ENCODE measurements at places on chromosomes 2 and 18.

GRCh38 chr18:44887227-44887631 lies 206.5 kb downstream of the SETBP1 start:
- no peak for DNase-seq

DNA sequence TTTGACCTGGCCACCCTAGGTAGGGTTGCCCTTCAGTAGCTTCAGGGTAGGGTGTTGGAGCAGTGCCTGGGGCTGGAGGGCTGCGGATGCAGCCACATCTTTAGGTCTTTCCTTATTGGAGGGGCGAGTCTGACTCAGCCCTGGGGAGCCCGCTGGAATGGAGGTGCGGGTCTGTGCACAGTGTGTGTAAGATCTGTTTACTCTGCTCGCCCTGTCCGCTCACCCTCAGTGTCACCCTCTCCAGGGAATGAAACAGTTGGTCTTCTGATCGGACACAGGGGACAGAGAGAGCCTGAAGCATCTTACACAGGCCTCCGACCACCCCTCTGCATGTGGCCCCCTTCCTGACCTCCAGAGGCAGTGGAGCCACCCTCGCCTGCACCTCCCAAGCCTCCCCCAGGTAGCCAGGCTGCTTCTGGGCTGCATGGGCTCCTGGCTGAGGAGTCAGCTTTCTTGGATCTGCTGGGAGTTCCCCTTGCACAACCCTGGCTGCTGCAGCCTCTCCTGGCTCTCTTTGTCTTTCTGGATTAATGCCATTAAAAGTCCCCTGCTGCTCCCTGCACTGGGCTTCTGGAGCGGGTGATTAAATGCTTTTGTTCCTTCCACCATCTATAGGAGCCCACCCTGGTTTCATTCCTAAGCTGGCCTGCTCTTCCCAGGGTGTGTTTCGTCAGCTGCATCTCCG lies 82.6 kb downstream of the ASB1 start:
- no peak for DNase-seq

GRCh38 chr2:210250622-210251021 lies 25.4 kb upstream of the ACADL start:
- no peak for DNase-seq

GRCh38 chr18:72171596-72171995 lies 372.5 kb downstream of the CBLN2 start:
- no peak for DNase-seq

DNA sequence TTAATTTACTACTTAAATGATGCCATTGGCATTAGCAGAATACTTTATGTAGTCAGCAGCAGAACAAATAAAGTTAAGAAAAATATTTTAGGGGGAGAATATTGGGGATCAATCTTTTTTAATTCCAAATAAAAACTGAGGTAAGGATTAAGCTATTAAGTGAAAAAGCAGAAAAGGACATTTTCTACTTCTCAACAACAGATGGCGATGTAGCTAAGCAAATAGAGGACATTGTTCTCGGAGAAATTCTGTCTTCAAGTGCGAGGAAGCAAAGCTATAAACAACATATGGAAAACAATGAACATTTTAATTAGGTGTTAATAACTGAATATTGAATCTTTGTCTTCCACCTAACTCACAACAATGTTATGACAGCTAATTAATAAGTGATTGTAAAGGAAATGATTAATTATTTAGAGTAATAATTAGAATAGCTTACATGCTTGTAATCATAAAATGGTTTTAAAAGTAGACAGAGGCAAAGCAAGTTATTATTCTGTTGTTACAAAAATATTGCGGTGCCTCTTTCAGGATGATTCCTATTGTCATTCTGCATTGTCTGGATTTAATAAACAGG lies 32.9 kb upstream of the CCDC93 start:
- DNase-seq = peak; percentile 18

DNA sequence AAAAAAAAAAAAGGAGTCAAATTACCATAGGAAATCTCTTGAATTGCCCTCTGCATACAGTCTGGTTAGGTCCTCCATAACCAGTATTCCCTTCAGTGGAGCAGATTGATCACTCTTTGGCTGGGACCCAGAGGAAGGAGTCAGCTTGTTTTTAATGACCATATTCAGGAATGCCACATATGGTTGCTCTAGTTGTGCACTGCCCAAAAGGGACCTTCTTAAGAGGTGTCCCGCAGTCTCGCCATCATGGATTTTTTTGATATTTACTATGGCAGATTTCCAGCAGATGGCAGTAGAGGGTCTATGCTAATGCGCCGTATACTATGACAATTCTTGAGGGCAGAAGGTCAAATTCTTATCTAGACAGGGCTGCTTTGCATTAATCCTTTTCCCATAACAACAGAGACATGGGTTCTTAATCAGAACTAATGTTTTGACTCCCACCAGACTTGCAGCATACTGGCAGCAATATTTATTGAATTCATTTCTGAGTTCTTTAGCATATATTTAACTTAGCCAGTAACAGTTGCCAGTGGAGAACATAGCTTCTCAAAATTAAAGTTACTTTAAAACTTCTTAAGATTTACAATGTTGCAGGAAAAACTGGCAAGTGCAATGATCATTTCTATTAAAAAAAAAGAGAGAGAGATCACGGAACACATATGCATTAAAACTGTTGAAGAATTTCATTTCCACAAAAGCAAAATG lies 31.8 kb upstream of the INPP4A start:
- DNase-seq = no peak

GRCh38 chr2:191222507-191222906 lies 22.7 kb upstream of the MYO1B start:
- no peak for DNase-seq

GRCh38 chr2:45627911-45628310 lies 16.8 kb upstream of the SRBD1 start:
- DNase-seq = no peak

DNA sequence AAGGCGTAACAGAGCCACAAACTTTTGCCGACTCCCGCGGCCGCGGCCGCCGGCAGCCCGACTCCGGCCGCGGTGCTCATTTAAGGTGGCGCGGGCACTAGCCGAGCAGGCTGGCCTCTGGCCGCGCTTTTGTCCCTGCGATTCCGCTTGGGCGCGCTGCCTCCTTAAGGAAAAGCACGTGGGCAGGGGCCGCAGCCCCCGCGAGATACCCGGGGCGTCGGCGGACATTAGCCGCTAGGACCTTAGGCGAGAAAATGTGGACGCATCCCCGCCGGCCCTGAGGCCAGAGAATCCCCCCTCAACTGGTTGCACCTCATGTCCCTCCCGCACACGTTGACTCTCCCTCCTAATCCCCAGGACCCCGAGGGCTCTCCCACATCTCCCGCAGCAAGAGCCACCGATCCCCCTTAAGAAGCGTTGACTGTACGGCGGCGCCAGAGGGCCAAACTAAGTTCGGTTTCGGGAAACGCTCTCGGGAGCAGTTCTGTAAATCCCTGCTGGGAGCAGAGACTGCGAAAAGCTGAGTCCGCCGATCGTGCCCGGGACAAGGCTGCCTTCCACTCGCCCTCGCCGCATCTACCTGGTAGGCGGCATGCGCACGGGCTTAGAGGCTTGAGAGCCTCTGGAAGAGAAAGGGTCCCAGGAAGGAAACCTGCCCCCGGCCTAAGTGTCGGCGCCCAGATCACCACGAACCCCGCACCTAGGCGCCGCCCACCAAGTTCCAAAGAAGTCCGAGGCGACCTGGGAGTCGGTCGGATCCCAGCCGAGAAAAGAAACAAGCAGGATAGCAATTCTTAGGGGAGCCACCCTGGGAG lies 1.8 kb upstream of the SATB2 start:
- peak; percentile 99 for DNase-seq

DNA sequence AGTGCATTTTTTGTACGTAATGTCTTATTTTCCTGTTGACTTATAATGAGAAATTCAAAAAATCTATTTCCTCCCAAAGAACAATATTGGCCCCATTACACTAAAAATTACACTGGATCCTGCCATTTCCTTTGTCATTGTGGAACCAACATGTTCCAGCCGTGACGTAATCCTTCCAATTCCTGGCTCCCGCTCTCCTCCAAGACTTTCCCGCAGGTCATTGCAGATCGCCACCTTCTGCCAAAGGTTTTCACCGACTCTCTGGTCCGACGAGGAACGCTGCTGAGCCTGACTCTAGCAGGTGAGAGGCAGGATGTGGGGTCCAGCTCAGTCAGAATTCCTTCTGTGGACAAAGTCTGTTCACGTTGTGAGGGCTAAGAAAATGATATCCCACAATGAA lies 38.0 kb downstream of the PTGR3 start:
- no peak for DNase-seq

GRCh38 chr2:83630351-83630750 lies 828.7 kb downstream of the SUCLG1 start:
- no peak for DNase-seq

DNA sequence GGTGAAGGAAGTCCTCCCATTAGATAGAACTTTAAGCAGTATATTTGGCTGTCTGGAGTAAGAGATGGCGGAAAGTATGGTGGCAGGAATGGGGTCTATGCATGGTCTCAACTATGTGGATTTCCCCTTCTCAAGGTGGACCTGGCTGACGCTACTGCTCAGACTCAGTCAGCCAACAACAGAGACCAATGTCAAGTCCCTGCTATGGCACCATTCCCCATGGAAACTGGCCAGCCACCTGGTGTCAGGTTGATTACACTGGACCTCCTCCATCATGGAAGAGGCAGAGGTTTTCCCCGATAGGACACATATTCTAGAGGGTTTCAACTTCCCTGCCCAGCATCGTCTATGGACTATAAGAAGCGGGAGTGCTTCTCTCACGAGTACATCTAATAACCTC lies 8.6 kb upstream of the FAHD2A start:
- no peak for DNase-seq

DNA sequence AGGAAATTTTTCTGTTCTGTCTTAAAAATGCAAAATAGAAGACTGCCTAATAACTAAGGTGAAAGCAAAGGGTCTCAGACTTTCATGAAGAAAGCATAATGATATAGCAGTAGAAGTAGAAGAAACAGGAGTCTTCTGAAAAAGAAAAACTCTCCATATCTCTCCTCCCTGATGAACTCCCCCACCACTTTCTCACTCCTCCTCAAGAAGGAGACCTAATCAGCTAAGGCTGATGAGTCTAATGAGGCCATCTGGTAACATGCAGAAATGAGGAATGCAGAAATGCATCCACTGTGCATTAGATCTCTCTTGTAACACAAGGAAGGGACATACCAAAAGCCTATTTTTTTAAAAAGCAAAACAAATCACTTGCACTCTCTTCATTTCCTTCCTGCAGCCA lies 273.7 kb upstream of the UBE2E3 start:
- DNase-seq = no peak

DNA sequence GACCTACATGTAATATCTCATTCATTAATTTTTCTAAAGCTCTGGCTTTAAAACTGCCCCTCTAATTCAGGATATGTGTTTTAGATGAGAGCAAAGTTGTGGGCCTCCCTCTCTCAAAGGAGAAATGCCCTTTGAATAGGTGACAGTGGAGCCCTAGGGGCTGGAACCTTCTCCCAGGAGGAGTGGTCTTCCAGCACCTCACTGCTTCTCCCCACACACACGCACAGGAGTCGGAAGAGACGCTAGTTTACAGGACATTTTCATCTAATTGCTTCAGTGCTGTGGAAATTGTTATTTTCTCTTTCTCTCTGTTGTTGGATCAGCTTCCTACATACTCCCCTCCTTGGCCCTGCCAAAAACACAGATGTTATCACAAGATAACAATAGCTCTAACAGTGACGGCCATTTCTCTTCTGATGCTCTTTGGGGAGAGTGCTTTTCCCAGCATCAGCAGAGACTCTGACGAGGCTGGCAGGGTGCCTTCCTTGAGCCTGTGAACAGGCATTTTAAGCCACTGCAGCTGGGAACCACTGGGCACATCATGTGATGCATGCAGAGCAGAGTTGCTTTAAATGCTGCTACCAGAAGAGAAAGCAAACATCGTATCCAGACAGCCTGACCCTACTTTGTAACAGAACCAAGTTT lies 209.4 kb upstream of the SP5 start:
- DNase-seq = peak; percentile 66

GRCh38 chr2:191631754-191632153 lies 46.2 kb upstream of the NABP1 start:
- no peak for DNase-seq

DNA sequence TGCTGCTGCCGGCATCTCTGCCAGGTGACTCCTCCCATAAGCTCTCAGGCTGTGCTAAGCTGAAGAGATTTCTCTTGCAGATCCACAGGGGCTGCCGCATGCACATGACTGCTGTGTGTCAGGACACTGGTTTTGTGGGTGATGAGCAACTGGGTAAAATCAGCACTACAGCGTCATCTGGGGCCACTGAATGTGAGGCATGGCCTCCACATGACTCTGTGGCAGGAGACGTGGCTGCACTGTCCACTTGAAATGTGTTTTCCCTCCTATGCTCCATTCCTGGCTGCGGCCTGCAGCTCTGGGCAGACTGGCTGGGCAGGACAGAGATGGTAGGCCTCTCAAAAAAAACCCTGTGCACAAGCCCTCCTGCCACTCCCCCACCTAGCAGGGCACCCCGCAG lies 63.6 kb downstream of the MARCO start:
- no peak for DNase-seq

DNA sequence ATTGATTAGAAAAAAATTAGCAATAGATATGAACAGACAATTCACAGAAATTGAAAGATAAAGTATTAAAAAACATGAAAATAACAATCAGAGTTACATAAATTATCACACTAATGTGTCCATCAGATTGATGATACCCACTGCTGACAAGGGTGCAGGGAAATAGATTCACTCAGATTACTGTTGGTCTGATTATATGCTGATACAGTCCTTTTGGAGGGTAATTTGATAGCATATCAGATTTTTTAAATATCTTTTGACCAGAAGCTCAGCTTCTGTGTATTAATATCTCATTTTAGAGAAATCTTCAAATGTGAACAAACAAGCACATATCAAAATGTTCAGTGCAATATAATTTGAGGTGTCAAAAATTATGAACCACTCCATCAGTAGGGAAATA lies 157.9 kb upstream of the EPC2 start:
- DNase-seq = no peak

DNA sequence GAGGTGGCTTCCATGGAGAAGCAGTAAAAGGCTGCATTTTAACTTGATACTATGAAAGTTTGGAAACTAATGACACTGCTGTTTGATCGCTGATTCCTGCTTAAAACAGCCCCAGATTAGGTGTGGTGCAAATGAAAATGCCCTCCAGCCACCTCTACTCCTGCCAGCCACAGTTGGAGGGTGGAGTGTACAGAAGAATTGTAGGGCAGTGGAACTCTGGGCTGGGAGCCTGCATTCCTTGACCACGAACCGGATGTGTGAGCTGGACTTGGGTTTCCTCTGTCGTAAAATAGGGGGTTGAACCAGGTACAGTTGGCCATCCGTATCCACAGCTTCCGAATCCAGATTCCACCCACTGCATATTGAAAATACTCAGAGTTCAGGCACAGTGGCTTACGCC lies 84.6 kb upstream of the RFX8 start:
- DNase-seq = no peak

- DNase-seq = no peak
Measured at GRCh38 chr2:130922417-130922816, 85.7 kb downstream of the ARHGEF4 start.

- no peak for DNase-seq
Measured at GRCh38 chr2:42513252-42513918, 19.6 kb upstream of the KCNG3 start.
